ENCODE measurements at places on chromosomes 1 and 21. TPM values are rescaled to one million over a fixed set of nuclear protein-coding genes. Genes with fewer than 3 reads are reported as not detected.

SASS6 gene
- 4.1 TPM for total RNA-seq

RGS13 gene
- total RNA-seq, result not detected

TNNT2 gene
- not detected for total RNA-seq

TNFRSF9 gene
- total RNA-seq, result not detected

KISS1 gene
- not detected for total RNA-seq
